ENCODE measurements at places on chromosomes 2 and 18.
A peak's percentile ranks its signal among the peaks of the same experiment; 100 is the strongest.

- DNase-seq, result no peak
These were observed 100.8 kb downstream of the CLIP4 start for GRCh38 chr2:29215739-29216608.

- no peak for DNase-seq
These were observed 155.0 kb downstream of the TTC32 start for GRCh38 chr2:19746611-19747309.

GRCh38 chr2:71932037-71932779, 215.5 kb downstream of the CYP26B1 start:
- DNase-seq, result no peak

GRCh38 chr2:26136451-26136850, 36.4 kb upstream of the GAREM2 start:
- DNase-seq, result no peak

- DNase-seq, result no peak
These were observed 169.4 kb downstream of the NBAS start for GRCh38 chr2:15391751-15392150.

- DNase-seq, result peak; percentile 94
These were observed 31.8 kb downstream of the ARHGAP25 start for GRCh38 chr2:68766376-68766845.

DNA sequence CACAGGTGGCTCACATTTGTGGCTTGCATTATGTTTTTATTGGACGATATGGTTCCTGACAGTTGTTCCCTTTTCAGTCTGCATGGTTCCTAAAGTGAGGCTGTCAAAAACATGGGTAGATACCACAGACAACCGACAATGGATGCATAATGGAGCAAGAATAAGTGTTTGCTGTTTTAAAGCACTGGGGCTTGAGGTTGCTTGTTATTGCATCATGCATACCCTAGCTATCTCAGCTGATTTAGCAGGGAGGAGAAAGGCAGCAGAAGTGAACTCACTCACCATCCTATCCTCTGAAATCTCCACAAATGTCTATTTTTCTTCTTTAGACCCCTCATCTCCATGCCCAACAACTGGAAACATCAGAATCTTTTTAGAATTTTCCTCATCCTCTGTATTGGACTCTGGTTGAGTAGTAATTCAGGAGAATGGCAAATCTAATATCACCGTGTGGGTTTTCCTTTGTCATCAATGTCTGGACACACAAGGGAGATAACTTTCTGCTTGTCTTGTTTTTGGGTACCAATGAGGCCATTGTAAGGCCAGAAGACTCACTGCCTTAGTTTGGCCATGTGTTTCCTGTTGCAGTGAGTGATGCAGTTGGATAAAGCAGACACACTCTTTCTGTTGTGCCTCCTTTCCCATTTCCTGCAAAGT, 46.7 kb downstream of the FBXO48 start:
- DNase-seq, result peak; percentile 81

GRCh38 chr2:237025090-237025865, 60.4 kb upstream of the COPS8 start:
- peak; percentile 27 for DNase-seq

All from HL-60 (cell line).